Pericardium fibroblast (primary cell): ENCODE measurements at places on chromosomes 6 and 20. TPM values are rescaled to one million over a fixed set of nuclear protein-coding genes. Genes with fewer than 3 reads are reported as not detected.

PSORS1C2 gene
- not detected in 2 replicates for total RNA-seq

SALL4 gene
- total RNA-seq, result 0.09 TPM in 1 of 2 replicates, not detected in the other

NKAIN4 gene
- 0.17 TPM in 1 of 2 replicates, not detected in the other for total RNA-seq

TAP1 gene
- 15.9 and 19.5 TPM in 2 replicates for total RNA-seq

HLA-DRA gene
- total RNA-seq, result not detected in 2 replicates

UBE2V1 gene
- total RNA-seq, result 78.8 and 80.1 TPM in 2 replicates

SGK1 gene
- 125 and 420 TPM in 2 replicates for total RNA-seq

MICB gene
- 3.9 and 12.6 TPM in 2 replicates for total RNA-seq

CNKSR3 gene
- 5.7 and 6.0 TPM in 2 replicates for total RNA-seq
